ENCODE measurements at places on chromosomes 7 and 10.

DNA sequence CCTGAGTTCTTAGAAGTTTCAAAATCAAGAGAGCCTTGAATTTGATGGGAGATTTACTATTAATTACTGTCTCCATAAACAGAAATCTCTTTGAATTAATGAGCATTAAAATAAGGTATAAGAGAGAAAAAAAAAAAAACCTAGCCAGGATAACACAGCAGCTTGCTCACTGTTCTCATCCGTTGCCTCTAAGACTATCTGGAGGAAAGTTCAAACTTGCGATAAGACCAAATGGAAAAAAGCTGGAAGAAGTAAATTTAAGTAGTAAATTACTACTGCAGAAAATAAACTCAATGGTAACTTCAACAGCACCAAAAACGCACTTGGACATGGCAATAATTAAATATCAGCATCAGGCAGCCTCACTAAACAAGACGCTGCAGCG is 36.7 kb downstream of the GNA12 start:
- no peak for DNase-seq

- no peak for DNase-seq
Measured at GRCh38 chr7:114269714-114270113, 144.9 kb upstream of the FOXP2 start.

GRCh38 chr10:89657302-89657701 is 12.3 kb upstream of the PANK1 start:
- no peak for DNase-seq

DNA sequence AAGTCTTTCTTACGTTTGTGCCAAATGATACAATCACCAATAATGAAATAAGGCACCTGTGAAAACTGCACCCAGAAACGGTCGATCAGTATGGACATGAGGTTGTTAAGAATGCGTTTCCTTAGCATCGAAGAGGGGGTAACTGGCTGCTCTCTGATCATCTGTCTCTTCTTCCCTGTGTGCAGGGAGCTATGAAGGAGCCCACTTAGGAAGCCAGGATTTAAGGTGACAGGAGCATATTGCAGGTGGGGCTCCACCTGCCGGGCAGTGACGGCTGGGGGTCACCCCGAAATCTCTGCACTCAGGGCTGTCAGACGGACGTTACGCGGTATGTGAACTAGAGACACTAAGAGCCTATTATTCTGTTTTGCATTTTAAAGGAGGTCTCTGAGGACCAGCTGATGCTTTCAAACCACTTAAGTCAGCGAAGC is 64.5 kb downstream of the CARD11 start:
- DNase-seq: no peak

- no peak for DNase-seq
Measured at GRCh38 chr10:87771871-87772500, 46.0 kb downstream of the ATAD1 start.

DNA sequence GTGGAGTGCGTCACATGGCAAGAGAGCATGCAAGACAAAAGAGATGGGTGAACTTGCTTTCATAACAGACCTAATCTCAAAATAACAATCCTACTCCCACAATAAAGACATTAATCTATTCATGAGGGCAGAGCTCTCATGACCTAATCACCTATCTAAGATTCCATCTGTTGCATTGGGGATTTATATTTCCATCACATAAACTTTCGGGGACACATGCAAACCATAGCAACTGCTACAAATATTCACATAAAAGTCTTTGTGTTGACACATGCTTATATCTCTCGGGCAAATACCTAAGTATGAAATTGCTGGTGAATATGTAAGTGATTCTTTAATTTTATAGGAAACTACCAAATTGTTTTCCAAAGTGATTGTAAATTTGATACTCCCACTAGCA is 16.0 kb upstream of the PNLIPRP1 start:
- DNase-seq: no peak

GRCh38 chr7:87427288-87427687 is 48.2 kb downstream of the ABCB4 start:
- DNase-seq: no peak

DNA sequence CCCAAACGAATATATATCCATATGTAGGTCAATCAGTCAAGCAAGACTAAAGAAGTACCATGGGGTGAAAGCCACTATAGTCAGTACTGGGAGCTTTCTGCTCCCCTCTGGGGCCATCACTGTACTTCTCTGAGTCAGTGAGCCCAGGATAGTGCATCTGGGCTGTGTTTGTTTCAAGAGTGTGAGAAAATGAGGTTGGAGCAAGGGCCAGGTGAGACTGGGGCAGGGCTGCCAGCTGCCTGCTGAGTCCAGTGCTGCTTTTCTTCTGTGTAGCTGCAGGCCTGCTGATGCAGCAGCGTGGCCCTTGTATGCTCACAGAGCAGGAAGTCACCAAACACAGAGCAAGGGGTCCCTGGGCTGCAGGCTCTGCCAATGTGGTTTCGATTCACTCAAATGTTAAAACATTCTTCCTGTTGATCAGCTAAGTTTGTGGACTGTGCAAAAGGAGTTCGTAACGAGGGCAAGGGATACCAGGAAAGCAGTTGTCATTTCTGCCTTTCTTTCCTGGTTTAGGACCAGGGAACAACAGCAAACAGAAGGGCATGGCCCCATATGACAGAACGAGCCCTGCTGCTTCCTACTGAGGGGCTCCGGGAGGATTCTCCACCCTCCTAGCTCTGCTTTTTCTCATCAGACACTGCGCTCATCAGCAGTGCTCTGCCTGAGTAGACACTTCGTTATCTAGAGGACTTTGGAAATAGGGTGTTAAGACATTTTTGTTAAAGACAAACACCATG is 65.4 kb upstream of the TNS3 start:
- DNase-seq: no peak

GRCh38 chr10:873020-873419 is 58.5 kb downstream of the LARP4B start:
- DNase-seq: no peak

- DNase-seq: no peak
Measured at GRCh38 chr7:8064828-8065227, 96.2 kb downstream of the GLCCI1 start.

DNA sequence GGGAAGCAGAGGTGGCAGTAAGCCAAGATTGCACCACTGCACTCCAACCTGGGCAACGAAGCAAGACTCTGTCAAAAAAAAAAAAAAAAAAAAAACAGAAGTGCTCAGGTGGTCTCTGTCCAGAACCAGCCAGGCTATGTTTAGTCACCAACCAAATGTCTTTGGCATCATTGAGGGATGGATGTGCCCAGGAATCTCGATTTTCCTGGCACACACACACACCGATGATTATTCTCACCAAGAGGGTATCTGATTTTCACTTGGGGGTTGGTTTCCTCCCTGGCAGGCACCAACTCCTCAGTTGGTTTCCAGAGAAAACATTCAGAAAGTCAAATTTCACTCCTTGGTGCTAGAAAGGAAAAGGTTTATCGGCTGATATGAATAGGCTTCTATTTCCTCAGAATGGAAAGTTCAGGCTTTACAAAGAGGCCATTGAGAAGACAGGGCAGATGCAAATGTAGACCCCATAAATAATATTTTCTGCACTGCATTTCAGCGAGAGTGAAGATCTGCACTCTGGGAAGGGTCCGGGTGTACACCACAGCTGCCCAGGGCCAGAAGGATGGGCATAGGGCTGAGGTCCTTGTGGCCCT is 154.8 kb downstream of the TNS3 start:
- DNase-seq: no peak

DNA sequence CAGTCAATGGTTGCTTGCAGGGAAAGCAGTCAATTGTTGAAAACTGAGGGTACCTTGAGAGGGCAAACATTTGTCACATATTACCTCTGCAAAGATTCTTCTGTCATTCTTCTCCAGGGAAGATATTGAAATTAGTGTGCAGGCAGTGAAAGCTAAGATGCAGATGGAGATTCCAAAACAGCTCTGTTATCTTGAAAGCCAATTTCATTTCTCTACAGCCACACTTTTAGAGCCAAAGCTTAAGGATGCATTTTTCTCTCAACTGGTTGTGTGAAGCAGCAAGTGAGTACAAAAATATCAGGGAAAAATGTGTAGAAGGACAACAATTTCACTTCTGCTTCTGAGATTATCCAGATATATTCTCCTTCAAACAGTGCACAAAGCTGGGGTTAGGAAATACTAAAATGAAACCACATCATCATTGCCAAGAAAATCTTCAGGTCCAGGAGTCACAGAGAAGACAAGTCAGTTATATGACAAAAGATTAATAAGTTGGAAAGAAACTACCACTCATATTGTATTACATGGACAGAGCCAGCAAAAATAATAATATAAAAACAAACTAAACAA is 16.3 kb downstream of the SGMS1 start:
- no peak for DNase-seq

DNA sequence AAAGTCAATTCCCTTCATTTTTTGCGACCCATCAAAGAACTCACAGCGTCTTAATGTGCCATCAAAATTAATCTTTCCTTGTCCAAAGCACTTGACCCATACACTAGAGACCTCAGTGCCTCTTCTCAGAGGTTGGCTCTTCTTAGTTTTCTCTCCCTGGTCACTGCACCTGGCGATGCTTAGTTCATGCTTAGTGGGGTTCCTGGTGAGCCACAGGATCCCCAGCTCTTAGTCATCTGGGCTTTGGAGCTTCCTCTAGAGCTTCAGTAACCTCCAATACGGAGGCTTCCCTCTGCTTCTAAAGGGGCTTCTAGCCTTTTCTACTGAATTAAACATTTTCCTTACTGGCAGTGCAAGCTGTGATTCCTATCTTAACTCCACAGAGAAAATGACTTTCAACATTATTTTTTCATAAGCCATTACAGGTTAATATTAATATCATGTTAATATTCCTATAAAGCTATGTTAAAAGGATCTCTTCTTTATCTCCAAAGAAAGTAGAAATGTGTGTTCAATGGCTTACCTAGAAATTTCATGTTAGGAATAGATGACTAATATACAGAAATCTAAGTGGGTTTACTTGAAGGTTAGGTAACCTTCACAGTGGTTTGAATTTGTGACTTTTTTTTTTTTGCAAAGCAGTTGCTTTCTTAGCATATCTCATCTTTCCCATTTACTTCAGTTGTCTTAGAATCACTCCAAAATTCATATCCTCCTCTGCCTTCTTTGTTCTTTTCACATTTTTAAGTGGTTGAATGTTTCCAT is 295.2 kb downstream of the CAMK1D start:
- no peak for DNase-seq

GRCh38 chr7:115346685-115347084 is 424.8 kb downstream of the MDFIC start:
- no peak for DNase-seq

DNA sequence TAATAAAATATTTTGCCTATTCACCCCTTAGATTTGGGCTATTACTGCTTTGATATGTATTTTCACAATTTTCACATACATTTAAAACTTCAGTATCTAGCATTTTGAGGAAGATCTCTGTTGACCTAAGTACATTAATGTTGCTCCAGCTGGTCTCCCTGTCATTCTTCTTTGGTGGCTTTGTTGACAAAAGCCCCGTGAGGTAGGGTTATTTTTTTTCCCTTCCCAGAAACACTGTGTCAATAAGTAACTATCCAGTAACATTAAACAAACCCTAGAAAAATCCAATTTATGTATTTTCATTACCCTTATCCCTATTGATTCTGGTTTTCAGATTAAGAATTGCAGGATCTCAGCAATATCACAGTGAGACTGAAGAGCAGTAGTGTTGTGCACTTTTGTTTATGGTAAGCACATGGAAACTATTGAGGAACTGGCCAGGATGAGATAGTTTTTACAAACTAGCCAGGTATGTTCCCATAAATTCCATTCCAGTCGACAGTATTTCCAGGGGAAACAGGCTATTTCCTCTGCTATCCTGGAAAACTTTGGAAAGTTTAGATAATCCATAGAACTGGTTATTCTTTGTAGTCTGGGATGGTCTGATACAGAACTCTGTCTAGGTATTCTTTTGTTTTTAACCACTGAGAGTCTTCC is 198.2 kb downstream of the PON1 start:
- no peak for DNase-seq

- no peak for DNase-seq
Measured at GRCh38 chr7:37027104-37027503, 302.8 kb upstream of the AOAH start.

- no peak for DNase-seq
Measured at GRCh38 chr10:101038484-101038883, 7.5 kb downstream of the SFXN3 start.

DNA sequence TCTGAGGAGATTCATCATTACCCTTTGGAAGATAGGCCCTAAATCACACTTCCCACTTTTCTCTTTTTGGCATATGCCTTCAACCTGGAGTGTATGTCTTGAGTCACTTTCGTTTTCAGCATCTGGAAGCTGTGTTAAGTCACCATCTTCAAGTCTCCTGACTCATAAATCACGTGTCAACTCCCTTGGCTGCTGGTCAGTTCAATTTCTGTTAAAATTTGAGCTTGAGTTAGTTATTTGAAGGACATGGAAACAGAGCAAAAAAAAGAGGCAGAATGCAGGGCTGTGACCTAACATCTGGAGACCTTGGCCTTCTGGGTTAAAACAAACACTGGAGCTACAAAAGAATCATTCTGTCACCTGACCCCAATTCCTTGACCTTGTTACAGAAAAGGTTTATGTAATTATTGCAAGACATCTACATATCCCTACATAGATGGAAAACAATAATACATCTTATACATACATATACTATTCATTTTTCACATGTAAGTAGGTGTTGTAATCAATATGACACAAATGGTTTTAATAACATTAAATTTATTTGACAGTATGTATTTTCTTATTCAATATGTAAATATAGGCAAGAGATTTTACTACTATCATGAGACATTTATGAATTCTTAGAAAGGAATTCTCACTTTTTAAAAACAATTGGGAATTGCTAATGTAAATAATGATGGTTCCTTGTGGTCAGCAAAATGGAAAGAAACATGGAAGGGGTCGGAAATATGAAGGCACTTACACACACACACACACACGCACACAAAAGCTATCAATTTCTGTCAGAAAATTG is 169.7 kb upstream of the PHYHIPL start:
- no peak for DNase-seq

GRCh38 chr7:20199015-20199737 is 18.0 kb downstream of the MACC1 start:
- no peak for DNase-seq

GRCh38 chr10:60425392-60426110 is 35.9 kb upstream of the ANK3 start:
- DNase-seq: no peak

DNA sequence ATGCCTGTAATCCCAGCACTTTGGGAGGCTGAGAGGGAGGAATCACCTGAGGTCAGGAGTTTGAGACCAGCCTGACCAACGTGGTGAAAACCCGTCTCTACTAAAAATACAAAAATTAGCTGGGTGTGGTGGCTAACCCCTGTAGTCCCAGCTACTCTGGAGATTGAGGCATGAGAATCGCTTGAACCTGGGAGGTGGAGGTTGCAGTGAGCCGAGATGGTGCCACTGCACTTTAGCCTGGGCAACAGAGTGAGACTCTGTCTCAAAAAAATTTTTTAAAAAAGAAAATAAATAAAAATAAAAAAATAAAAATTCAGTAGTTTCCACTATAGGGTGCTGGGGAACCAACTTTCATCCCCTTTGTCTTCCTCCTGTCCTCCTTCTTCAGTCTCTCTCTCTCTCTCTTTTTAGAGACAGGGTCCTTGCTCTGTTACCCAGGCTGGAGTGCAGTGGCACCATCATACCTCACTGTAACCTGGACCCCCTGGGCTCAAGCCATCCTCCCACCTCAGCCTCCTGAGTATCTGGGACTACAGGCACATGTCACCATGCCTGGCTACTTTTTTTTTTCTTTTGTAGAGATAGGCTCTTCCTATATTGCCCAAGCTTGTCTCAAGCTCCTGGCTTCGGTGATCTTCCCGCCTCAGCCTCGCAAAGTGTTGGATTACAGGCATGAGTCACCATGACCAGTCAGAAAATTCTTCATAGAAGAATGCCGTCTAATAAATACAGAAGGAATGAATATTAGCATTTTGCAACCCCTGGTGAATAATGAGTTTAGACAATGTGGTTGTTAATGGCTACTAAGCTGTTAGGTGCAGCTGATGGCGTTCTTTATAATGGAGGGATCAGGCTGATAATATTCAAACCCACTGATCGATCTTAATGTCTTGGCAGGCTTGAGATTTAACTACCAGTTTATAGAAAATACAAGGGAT is 20.6 kb downstream of the RBM20 start:
- no peak for DNase-seq

All from hypothalamus (tissue), 51 donors.